ENCODE measurements at places on chromosomes 5 and 9.

DNA sequence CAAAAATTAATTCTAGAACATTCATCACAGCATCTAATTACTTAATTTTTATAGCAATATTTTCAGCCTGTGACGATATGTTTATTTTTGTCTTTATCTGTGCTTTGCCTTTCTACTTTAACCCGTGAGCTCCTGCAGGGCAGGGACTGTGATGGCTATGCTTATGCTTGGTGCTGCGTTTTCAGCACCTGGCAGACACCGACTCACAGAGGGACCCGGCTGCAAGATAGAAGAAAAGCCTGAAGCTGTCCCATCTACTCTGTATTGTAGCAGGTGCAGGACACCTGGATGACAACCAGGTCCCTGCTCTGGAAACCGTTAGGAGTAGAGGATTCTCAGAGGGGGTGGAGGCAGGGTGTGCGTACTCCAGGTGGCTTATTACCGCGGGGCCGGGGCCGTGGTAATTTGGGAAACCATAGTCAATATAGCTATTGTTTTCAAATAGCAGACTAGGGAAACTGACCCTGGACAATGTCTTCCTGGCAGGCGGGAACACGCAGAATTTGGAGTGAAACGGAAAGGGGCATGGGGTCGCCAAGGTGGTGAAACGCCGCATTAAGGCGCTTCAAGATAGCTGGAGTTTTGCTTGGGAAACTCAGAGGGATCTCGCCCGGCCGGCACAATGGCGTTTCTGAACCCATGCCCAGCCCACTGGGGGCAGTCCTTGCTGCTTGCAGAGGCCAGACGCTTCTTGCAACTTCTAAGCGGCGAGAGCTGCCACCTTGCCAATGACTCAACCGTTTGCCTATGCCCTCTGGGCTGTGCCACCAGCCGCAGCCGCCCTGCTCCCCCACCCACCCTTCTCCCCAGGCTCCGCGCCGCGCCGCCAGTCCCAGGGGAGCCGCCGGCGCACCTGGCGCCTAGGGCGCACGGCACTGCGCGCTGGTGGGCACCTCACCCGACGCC lies 140.1 kb upstream of the PALM2AKAP2 start:
- DNase-seq = no peak

DNA sequence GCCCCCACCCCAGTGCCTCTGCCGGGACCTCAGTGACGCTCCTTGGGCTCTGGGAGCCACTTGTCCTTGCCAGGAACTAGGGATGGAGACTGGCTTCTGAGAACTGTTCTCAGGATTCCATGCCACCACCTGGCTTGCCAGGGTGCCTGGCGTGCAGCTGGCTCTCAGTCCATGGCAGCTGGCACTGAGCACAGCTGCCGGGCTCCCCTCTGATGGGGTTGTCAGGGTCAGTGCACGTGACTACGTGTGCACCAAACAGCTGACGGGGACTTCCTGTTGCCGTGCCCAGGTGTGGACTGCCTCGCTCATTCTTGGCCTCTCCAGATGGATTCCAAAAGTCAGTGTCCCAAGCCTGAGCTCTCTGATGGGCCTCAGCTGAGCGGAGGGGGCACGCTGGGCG lies 9.4 kb downstream of the KCNT1 start:
- no peak for DNase-seq

DNA sequence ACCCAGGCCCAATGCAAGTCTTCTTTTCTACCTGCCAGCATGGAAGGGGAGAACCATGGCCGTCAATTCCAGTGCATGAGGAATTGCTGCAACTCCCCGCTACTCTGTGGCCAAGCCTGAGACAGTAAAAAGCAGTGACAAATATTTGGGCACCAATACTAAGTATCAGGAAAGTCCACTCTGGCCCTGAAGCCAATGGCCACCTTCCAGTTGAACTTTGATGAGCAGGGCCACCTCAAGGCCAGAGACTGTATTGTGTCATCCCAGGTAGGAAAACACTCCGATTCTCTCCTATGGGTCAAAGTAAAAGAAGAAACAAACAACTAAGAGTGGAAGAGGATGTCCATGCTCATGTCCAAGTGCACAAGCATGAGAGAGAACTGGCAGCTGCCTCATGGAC lies 27.1 kb downstream of the RETREG1 start:
- no peak for DNase-seq

- no peak for DNase-seq
These were observed 16.1 kb upstream of the TMED7 start for GRCh38 chr5:115641948-115642347.

GRCh38 chr5:219991-220390 lies 1.9 kb downstream of the SDHA start:
- DNase-seq = no peak

Data from DND-41 (cell line).